Adrenal gland (tissue), 19 donors: ENCODE measurements at places on chromosomes 16 and 17. TPM values are rescaled to one million over a fixed set of nuclear protein-coding genes. Genes with fewer than 3 reads are reported as not detected.

The SHISA9 gene
- total RNA-seq, result 2.6 TPM

The TAC4 gene
- total RNA-seq, result not detected

The PDILT gene
- total RNA-seq, result not detected

The SEZ6 gene
- total RNA-seq, result 1.0 TPM

The METTL22 gene
- total RNA-seq, result 38.9 TPM

The RNU2-1 gene
- total RNA-seq, result not detected

GRCh38 chr16:57818377-57819064 is 16.2 kb upstream of the KIFC3 start:
- no peak overlapping the region for H3K27ac ChIP-seq
- no peaks in the 10 kb centered on the region for H3K36me3 ChIP-seq
- no peaks in the 10 kb centered on the region for H3K4me1 ChIP-seq
- DNase-seq, result no peak

- no peak for DNase-seq
- no peaks in the 10 kb centered on the region for H3K27me3 ChIP-seq
- H3K4me3 ChIP-seq, result no peak overlapping the region
- peaks cover 16% of the 10 kb centered on the region for H3K4me1 ChIP-seq
Measured at GRCh38 chr16:68452176-68452575, 3.9 kb upstream of the SMPD3 start.

DNA sequence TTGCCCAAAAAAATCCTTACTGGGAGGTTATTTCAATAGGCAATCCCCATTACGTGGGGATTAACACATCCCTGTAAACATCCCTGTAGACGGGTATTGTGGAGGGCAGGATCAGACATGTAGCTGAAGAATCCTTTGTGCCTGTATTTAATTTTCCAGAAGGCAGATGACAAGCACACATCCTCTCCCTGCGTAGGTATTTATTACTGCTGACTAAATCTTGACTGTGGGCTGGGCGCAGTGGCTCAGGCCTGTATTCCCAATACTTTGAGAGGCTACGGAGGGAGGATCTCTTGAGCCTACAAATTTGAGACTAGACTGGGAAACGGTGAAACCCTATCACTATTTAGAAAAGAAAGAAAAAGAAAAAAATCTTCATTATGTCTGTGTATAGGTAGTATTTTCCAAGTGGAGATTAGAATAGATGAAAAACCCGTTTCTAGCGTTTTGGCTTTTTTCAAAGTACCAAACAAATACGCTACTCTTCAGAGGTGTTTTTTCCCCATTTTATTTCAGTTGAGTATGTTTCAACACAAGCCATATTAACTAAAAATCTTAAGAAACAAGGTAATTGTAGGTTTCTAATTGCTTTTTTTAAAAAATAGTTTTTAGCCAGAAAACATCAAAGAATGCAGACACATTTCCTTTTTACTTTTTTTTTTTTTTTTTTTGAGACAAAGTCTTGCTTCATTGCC is 1.5 kb upstream of the MARF1 start:
- H3K27ac ChIP-seq, result no peak overlapping the region
- DNase-seq, result no peak
- H3K36me3 ChIP-seq, result no peaks in the 10 kb centered on the region
- no peaks in the 10 kb centered on the region for H3K27me3 ChIP-seq
- peaks cover 27% of the 10 kb centered on the region for H3K4me1 ChIP-seq
- H3K4me3 ChIP-seq, result no peak overlapping the region

DNA sequence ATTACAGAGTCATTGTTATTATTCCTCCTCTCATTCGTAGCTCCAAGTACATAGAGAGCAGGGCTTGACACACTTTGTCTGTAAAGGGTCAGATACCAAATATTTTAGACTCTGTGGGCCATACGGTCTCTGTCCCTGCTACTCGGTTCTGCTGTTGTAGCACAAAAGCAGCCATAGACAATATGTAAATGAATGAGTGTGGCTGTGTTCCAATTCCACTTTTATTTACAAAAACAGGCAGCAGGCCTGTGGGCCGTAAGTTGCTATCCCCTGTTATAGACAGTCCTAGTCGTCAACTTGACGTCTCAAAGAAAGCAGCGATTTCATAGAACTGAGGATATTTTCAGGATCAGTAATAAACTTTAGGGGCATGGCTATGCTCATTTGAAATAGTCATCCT is 161.6 kb downstream of the MSI2 start:
- H3K27me3 ChIP-seq, result no peaks in the 10 kb centered on the region
- no peak overlapping the region for H3K4me3 ChIP-seq
- DNase-seq, result no peak

DNA sequence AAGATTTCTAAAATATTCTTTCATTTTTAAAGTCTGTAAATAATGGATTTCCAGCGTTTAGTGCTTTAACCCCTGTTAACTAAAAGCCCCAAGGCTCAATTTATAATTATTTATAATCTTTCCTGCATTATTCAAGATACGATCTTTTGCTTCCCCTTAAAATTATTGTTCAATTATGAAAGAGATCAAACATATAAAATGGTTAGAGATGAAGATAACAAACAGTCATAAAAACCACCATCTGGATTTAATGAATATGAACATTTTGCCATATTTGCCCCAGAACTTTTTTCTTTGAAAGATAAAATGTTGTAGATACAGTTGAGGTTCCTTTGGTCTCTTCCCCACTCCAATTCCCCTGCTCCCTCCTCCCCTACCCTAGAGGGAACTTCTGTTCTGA is 17.6 kb downstream of the WWP2 start:
- no peak for DNase-seq
- H3K27ac ChIP-seq, result no peak overlapping the region
- peaks cover 8% of the 10 kb centered on the region for H3K4me1 ChIP-seq
- no peaks in the 10 kb centered on the region for H3K27me3 ChIP-seq
- peaks cover 10% of the 10 kb centered on the region for H3K36me3 ChIP-seq

- H3K27me3 ChIP-seq, result no peaks in the 10 kb centered on the region
- H3K4me1 ChIP-seq, result no peaks in the 10 kb centered on the region
- DNase-seq, result no peak
- H3K4me3 ChIP-seq, result no peak overlapping the region
- H3K27ac ChIP-seq, result no peak overlapping the region
Measured at GRCh38 chr16:27287887-27288286, 19.3 kb upstream of the NSMCE1 start.

DNA sequence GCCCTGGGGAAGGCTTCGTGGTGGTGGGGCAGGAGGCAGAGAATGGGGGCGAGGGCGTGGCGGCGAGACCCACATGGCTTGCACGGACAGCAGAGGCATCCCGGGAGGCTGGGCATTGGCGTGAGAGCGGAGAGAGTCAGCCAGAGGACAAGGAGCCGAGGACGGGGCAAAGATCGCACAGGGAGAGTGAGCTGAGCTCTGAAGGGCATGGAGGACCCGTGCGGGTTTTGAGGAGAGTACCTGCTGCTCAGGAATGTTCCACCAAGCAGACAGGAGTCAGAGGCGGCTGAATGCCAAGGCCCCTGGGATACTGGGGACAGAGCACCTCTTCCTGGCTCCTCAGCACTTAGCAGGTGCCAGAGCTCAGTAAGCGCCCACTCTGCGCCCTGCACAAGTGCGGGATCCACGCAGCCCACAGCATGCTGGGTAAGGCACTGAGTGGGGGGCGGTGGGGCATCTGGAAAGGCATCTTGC is 47.8 kb downstream of the ARHGAP27 start:
- DNase-seq, result no peak
- no peaks in the 10 kb centered on the region for H3K27me3 ChIP-seq
- H3K4me1 ChIP-seq, result no peaks in the 10 kb centered on the region
- no peak overlapping the region for H3K4me3 ChIP-seq
- H3K36me3 ChIP-seq, result no peaks in the 10 kb centered on the region
- no peak overlapping the region for H3K27ac ChIP-seq

DNA sequence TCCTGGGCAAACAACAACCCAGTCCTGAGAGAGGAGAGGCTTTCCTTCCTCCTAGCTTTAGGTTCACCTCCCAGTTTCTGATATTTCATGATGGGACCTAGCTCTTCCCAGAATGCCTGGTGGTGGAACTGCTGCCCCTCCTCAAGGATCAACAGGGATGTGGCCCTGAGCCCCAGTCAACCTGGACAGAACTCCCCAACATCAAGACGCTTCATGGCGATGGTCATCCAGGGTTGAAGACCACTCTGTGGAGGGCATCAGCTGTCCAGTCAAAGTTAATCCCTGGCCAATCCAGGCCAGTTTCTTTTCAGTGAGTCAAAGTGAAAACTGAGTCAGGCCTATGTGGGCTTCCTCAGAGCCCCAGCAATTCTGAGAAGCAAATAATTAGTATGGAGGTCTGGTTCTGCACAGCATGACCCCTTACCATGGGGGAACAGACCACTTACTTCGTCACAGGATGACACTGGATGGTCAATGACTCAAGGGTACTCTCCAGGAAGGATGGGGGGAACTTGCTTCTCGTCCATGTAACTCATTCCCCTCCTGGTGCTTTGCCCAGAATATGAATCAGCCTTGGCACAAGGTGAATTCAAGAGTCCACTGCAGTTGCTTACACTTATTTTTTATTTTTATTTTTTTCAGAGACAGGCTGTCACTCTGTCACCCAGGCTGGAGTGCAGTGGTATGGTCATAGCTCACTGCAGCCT is 14.7 kb upstream of the XYLT2 start:
- no peaks in the 10 kb centered on the region for H3K27me3 ChIP-seq
- peak; percentile 69 for DNase-seq
- H3K4me3 ChIP-seq, result no peak overlapping the region
- no peaks in the 10 kb centered on the region for H3K4me1 ChIP-seq
- no peaks in the 10 kb centered on the region for H3K36me3 ChIP-seq

DNA sequence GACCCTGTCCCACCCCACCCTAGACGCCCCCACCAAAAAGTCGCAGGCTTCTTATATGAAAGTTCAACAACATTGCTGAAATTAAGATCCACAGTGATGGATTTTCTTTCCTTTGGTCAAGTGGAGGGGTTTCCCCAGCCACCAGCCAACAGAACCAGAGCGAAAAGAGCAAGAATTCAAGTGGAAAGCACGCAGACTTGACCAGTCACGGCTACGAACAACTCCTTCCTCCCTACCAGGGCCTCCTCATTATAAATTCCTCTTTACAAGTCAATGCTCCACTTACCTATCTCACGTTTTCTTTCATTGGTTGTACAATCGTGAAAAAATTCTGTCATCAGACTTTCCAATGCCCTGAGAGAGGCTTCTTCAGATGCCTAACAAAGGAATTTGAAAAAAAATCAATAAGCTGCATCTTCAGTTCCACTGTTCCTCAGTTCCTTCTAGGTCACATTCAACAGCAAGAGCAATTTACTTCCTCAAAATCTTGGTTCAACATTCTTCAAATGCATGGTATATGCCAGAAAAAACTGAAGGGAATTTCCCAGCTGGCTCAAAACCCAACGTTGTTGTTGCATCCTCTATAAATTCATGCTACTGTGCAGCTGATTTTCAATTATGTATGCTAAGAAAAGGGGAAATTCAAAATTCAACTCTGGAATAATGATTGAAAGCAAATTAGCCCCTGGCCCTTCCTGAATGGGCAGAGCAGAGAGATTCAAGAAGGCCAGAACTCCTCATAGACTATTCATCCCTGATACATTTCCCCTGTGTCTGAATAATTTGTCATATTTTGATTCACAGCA is 30.9 kb downstream of the XPO6 start:
- H3K27me3 ChIP-seq, result no peaks in the 10 kb centered on the region
- no peak for DNase-seq
- no peaks in the 10 kb centered on the region for H3K36me3 ChIP-seq
- peak overlapping the region; percentile 28 for H3K27ac ChIP-seq
- H3K4me1 ChIP-seq, result peaks cover 31% of the 10 kb centered on the region

DNA sequence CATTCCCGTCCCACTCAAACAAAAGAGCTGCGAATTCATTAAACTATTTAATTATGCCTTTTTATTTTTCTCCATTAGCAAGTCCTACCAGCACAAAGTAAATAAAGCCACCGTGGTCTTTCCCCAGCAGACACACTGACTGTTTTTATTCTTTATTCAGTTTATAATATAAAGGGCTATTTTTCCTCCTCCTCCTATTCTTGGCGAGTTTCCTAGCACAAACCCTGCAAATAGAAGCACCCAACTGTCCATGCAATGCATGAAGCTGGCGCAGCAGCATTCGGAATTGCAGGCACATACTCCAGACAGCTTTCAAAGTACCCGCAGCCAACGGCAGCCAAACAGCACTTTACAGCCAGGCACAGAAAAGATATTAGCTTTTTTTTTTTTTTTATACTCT is 583.4 kb upstream of the PSMD7 start:
- no peak overlapping the region for H3K27ac ChIP-seq
- H3K36me3 ChIP-seq, result no peaks in the 10 kb centered on the region
- no peak overlapping the region for H3K4me3 ChIP-seq

DNA sequence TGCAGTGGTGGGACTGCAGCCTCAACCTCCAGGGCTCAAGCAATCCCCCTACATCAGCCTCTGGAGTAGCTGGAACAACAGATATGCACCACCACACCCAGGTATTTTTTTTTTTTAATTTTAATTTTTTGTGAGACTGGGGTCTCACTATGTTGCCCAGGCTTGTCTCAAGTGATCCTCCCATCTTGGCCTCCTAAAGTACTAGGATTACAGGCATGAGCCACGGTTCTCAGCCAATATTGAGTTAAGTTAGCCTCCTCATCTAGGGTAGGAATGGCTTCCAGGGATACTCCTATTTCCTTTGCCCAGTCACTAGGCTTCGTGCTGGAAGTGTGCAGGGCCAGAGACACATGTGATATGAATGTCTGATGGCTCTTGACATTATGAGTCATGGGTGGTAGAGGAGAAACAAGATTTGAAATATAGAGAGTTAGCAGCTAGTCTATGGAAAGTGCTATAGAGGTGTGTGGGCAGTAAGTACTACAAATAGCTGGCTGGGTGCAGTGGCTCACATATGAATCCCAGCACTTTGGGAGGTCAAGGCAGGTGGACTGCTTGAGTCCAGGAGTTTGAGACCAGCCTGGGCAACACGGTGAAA is 8.0 kb upstream of the HES7 start:
- no peak overlapping the region for H3K4me3 ChIP-seq
- no peak for DNase-seq
- no peak overlapping the region for H3K27ac ChIP-seq
- no peaks in the 10 kb centered on the region for H3K27me3 ChIP-seq
- no peaks in the 10 kb centered on the region for H3K36me3 ChIP-seq

GRCh38 chr17:57939797-57940196 is 15.4 kb downstream of the CUEDC1 start:
- H3K27me3 ChIP-seq, result no peaks in the 10 kb centered on the region
- H3K27ac ChIP-seq, result peak overlapping the region; percentile 96
- no peaks in the 10 kb centered on the region for H3K36me3 ChIP-seq
- no peak overlapping the region for H3K4me3 ChIP-seq
- peaks cover 82% of the 10 kb centered on the region for H3K4me1 ChIP-seq

GRCh38 chr17:54907376-54907775 is 6.7 kb downstream of the TOM1L1 start:
- H3K36me3 ChIP-seq, result no peaks in the 10 kb centered on the region
- no peaks in the 10 kb centered on the region for H3K27me3 ChIP-seq
- no peak for DNase-seq
- no peak overlapping the region for H3K27ac ChIP-seq

- no peak overlapping the region for H3K4me3 ChIP-seq
- no peak for DNase-seq
- peaks cover 2% of the 10 kb centered on the region for H3K27me3 ChIP-seq
Measured at GRCh38 chr17:34382621-34383124, 19.6 kb upstream of the CCL1 start.

DNA sequence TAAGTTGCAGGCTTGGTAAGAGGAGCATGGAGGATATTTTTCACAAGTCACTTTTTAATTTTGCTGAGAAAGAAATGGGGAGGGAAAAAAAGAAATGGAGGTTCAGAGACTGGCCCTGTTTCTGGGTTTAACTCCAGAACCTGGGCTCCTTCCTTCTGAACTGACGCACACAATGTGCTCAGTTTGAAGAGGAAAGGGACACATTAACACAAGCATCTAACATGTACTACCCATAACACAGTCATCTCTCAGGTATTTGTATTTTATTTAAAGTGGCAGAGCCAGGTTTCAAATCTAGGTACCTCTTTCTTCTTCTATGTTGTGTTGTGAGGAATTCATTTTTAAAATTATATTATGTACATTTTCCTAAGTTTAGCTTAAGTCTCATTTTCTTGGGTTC is 5.3 kb upstream of the TMEM100 start:
- H3K4me3 ChIP-seq, result no peak overlapping the region
- peaks cover 8% of the 10 kb centered on the region for H3K4me1 ChIP-seq
- DNase-seq, result no peak
